ENCODE measurements at places on chromosomes 1 and 21. TPM values are rescaled to one million over a fixed set of nuclear protein-coding genes. Genes with fewer than 3 reads are reported as not detected.

Gene LAMC2
- total RNA-seq: not detected

Gene A3GALT2
- total RNA-seq: not detected

Gene OR2T11
- not detected for total RNA-seq

Gene PLD5
- not detected for total RNA-seq

Gene GIPC2
- 0.09 TPM for total RNA-seq

Gene TSACC
- not detected for total RNA-seq

Gene KCNE2
- not detected for total RNA-seq

Gene SIK1
- total RNA-seq: 5.6 TPM

Gene VTCN1
- not detected for total RNA-seq

Gene OR2T2
- total RNA-seq: not detected

Gene CD160
- total RNA-seq: not detected

Gene COL6A1
- 0.23 TPM for total RNA-seq

Gene SPRR1A
- not detected for total RNA-seq

Gene INAVA
- total RNA-seq: not detected

Gene BRDT
- total RNA-seq: not detected

Gene THBS3
- total RNA-seq: 10.4 TPM

Gene CLCA2
- total RNA-seq: not detected

Gene SYTL1
- total RNA-seq: 25.7 TPM

Gene CENPF
- total RNA-seq: 77.1 TPM

Data from activated T-helper 2 cell treated with anti-CD3 and anti-CD28 coated beads, Interferon-gamma antibody, Interleukin-2, Interleukin-4, amounts not matched to agents 10 μg/mL and 5 μg/mL and 100 μg/mL, durations not matched to agents 14 hours and 24 hours and 36 hours (primary cell).